NCI-H1105 treated with DMSO at 0.1 percent for 48 hours (cell line): ENCODE measurements at places on chromosomes 13 and 19.

DNA sequence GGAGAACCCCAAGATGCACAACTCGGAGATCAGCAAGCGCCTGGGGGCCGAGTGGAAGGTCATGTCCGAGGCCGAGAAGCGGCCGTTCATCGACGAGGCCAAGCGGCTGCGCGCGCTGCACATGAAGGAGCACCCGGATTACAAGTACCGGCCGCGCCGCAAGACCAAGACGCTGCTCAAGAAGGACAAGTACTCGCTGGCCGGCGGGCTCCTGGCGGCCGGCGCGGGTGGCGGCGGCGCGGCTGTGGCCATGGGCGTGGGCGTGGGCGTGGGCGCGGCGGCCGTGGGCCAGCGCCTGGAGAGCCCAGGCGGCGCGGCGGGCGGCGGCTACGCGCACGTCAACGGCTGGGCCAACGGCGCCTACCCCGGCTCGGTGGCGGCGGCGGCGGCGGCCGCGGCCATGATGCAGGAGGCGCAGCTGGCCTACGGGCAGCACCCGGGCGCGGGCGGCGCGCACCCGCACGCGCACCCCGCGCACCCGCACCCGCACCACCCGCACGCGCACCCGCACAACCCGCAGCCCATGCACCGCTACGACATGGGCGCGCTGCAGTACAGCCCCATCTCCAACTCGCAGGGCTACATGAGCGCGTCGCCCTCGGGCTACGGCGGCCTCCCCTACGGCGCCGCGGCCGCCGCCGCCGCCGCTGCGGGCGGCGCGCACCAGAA, 1.1 kb downstream of the SOX1 start:
- peak; percentile 61 for DNase-seq

GRCh38 chr19:17981611-17982010, 14.7 kb downstream of the KCNN1 start:
- no peak for DNase-seq

GRCh38 chr19:13121551-13122274, 3.6 kb downstream of the NACC1 start:
- no peak for DNase-seq

DNA sequence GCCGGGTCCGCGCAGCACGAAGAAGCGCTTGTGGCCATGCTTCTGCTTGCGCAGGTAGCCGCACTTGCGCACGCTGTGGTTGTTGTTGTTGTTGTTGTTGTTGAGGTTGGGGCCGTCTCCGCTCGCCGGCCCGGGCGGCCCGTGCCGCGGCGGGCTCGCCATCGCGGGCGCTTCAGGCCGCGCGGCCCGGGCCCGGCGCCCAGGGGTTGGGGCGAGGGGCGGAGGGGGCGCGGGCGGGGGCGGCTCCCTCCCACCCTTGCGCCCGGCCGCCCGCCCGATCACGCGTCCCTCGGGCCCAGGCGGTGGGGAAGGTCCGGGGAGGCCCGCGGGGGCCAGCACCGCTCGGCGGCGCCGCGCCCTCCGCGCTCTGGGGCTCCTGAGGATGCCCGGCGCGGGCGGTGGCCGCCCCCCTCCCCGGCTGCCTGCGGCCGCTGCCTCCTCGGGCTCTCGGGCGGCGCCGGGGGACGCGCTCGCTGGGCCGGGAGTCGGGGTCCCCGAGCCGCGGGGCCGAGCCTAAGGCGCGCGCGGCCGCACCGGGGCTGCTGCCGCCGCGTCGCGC, 412 bp downstream of the IRS2 start:
- peak; percentile 74 for DNase-seq

DNA sequence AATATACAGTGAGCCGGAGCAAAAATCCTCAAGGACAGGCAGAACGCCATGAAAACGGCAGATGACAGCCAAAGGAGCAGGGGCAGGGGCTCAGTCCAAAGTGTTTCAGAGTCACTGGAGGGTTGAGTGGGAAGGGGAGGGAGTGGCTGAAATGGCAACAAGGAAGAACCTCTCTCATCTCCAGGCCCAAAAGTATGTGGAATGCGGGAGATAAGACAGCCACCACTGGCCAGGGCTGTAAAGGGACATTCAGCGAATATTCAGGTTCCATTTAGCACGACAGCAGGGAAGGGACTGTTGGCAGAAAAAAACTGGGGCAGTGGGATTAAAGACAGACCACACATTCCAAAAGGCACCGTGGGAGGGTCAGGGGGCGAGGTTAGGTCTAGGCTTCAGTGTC, 48.4 kb downstream of the USPL1 start:
- DNase-seq = no peak

DNA sequence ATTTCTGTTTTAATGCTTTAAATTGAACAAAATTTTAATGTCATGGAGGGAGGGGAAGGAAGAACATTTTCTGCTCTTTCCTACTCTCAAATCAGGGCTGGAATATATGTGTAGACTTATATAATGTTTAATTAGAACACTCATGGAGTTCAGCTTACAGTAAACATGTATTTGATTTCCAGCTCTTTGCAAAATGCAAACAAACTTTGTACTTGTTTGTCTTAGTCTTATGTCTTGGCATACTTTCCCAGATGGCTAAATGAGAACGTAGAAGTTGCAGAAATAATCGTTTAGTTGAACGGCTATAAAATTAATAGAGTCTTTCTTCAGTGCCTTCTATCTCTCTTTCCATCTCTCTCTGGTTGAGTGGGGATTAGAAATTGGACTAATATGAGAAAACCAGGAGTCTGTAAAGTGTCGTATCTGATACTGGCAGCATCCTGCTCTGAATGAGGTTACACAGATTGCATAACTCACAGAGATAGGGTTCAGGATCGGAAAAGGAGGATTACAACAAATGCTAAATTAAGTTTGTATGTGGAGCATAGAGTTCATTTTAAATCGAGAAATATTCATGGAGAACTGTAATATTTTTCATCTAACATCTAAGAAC, 82.3 kb downstream of the FGF9 start:
- DNase-seq = no peak

- DNase-seq = peak; percentile 67
Measured at GRCh38 chr19:13978351-13979243, 26.3 kb downstream of the DCAF15 start.
